Stimulated activated CD8-positive, alpha-beta memory T cell treated with anti-CD3 and anti-CD28 coated beads, Interleukin-7, amount 100 ng/mL, for 4 hours (primary cell): ENCODE measurements at places on chromosomes 12 and 14.
A peak's percentile ranks its signal among the peaks of the same experiment; 100 is the strongest.

DNA sequence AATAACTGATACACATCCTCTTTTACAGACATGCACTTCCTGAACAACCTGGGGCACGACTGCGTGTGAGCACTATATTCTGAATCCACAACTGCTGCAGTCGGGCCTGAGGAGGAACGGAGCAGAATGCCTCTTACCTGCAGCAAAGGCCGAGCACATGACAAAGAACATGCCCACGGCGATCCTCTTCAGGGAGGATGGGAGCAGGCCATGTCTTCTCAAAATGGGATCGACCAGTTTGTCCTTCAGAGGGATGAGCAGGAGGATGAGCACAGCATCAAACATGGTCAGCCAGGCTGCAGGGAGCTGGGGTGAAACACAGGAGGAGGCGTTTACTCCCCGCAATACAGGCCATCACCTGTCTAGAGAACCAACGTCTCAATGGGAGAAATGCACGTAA is 15.1 kb downstream of the SLC15A4 start:
- no peak for DNase-seq

DNA sequence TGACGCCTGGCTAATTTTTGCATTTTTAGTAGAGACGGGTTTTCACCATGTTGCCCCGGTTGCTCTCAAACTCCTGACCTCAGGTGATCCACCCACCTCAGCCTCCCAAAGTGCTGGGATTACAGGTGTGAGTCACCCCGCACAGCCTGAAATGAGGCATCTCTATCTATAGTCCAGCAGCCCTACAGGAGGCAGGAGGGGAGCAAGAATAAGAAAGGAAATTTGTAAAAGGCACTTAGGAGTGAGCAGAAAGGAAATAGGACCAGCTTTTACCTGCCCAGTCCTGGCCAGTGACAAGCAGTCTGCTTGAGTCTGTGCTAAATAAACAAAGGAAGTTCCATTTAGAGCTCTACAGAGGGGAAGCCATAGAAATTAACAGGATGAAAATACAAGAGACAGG is 15.0 kb upstream of the PSMA6 start:
- no peak for DNase-seq

DNA sequence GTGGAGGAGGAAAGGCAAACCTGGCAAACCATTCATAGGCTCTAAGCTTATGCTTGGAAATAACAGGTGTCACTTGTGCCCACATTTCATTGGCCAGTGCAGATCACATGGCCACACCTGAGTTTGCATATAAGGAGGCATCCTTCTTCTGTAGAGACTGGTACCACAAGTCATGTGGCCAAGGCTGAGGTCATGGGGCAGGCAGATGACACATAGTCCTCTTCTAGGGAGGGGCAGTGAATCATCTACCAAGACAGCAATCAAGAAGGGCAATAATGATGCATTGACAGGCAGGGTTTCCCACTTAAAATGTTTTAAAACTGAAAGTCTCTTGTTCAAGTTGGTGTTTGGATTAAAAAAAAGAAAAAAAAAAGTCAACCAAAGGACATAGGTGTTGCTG is 77.3 kb downstream of the DAAM1 start:
- peak; percentile 4 for DNase-seq

DNA sequence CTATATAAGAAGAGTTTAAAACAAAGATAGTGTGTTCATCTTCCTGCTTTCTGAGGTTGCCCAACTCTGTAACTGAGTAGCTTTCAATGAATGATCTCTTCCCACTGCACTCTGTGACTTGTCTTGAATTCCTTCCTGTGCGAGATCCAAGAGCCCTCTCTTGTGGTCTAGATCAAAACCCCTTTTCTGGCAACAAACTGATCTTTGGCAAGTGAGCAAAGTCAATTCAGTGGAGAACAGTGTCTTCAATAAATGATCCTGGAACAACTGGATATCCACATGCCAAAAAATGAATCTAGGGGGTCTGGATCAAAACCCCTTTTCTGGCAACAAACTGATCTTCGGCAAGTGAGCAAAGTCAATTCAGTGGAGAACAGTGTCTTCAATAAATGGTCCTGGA is 8.5 kb downstream of the CFAP54 start:
- DNase-seq, result no peak

DNA sequence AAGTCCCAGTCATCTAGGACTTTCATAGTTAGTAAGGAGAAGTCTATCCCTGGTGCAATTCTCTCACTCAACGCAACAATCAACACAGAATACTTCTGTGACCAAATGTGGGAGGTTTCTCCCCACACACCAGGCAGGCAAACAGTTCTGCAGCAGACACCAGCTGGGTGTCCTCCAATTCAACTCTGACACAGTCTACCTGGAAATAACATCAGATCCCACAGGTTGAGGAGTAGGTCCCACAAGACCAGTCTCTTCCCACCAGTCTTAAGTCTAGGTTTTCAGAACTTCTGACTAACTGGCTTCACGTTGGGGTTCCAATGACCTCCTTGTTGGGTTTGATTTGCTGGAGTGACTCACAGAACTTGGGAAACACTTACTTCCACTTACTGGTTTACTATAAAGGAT is 14.8 kb downstream of the ACOT6 start:
- no peak for DNase-seq

DNA sequence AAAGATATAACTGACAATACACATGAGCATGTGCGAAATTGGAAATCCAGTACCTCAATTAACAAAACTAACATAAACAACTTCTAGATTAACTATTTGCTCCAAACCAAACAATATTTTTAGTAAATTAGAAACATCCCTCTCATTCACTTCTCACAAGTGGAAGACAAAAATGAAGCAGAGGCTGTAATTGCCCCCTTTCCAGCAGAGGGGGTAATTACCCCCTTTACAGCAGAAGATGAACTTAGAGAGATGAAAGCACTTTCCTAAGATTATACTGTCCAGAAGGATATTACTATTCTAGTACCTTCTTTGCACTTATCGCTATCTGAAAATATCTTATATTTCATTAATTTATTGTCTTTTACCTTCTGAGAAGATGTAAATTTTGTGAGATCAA is 1025.2 kb downstream of the FSCB start:
- DNase-seq, result no peak

DNA sequence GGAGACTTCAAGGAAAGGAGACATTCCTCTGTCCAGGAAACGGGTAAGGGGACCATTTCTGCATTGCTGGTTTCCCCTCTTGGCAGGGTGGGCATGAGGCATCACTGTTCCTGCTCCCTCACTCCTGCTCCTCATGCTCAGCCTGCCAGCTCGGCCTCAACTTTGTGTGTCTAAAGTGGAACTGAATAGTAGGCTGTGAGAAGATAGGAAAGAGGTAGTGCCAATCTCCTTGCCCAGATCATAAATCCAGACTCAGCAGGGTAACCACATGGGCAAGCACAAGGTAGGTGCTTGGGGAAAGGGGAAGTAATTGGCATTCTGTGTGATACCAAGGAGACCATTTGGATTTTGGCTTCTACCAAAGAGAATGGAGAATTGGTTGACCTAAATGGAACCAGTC is 2.6 kb downstream of the LTB4R start:
- no peak for DNase-seq

DNA sequence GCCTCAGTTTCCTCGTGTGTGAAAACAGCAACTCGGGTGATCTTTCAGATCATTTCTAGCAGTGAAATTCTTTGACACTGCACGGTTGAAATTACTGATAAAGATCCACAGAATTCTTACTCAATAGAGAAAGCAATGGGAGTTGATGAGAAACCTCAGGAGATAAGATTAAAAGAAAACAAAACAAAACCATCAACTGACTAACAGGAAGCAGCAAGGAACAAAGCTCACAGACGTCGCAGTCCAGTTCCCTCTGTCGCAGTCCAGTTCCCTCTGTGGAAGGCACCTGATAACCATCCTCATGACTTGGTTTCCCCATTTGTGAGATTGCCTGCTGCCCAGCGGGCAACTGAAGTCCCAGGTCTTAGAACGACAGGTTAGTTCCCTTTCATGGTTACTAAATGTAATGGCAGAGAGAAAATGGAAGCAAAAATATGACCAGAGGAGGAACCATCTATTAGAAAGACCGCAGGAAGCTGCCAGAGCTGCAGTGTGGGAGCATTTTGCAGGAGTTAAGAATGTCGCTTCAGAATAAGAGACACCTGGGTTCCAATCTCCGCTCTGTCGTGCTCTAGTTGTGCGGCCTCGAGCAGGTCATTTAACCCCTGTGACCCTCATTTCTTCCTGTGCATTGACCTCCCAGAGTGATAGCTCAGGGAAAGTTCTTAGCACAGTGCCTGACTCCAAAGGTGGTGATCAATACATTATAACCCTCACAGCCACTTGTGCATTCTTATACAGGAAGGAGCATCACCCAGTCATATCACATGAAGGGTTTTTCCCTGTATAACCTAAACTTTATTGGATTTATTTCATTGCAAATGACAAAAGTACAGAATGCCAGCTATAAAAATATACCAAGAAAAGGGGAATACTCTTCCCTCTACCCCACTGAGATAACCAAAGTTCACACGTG is 5.1 kb upstream of the MED13L start:
- DNase-seq, result no peak

GRCh38 chr12:22527999-22528398 is 16.3 kb downstream of the C2CD5 start:
- DNase-seq, result no peak

GRCh38 chr12:39846971-39847650 is 227.5 kb upstream of the ABCD2 start:
- DNase-seq, result no peak

DNA sequence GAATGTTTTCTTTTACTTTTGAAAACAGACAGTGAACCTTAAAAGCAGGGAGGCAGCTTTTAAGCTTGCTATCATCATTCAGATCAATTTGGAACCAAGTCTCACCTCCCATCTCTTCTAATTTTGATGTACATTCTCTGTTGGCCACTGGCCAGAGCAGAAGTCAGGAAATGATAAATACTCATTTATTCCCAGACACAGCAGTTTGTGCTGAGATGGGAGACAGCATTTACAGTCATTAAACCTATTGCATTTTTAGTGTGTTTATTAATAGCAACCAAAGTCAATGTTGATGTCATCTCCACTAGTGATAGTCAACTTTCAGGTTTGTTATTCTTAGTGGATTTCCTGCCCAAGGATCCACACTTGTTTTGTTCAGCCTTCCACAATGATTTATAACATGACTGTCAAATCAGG is 320.0 kb upstream of the ATP2B1 start:
- DNase-seq, result no peak

- no peak for DNase-seq
These were observed 10.9 kb downstream of the CLEC7A start for GRCh38 chr12:10119066-10119465.

- DNase-seq, result no peak
These were observed 20.2 kb downstream of the TMX1 start for GRCh38 chr14:51260225-51260624.

- DNase-seq, result no peak
These were observed 19.1 kb downstream of the ANG start for GRCh38 chr14:20707622-20708021.

- no peak for DNase-seq
These were observed 190.3 kb downstream of the KIF21A start for GRCh38 chr12:39252628-39253027.

GRCh38 chr12:42039176-42039575 is 105.5 kb downstream of the GXYLT1 start:
- DNase-seq, result no peak

DNA sequence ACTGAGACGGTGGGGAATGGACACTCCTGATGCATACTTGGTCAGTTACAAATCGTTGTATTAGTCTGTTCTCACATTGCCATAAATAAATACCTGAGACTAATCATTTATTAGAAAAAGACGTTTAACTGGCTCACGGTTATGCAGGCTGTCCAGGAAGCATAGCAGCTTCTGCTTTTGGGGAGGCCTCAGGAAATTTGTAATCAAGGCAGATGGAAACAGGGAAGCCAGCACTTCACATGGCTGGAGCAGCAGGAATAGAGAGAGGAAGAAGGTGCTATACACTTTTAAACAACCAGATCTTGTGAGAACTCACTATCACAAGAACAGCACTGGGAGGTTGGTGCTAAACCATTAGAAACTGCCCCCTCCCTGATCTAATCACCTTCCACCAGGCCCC is 418.2 kb downstream of the FLRT2 start:
- DNase-seq, result no peak

DNA sequence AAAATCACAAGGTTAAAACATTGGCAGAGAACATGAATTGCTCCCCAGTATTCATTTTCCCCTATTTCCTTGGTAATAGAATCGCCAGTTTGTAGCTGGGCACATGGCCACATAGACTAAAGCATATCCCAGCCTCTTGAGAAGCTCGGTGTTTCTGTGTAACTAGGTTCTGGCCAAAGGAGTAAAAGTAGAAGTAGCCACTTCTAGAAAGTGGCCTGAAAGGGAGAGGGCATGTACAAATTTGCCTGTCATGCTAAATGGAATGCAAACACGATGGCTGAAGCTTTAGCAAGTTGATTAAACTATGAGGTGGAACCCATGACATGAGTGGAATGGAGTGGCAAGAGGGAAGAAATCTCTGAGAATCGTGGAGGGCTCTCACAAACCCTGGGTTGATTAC is 173.7 kb upstream of the EGLN3 start:
- DNase-seq, result no peak

GRCh38 chr12:96044017-96044942 is 8.9 kb upstream of the LTA4H start:
- DNase-seq, result no peak

DNA sequence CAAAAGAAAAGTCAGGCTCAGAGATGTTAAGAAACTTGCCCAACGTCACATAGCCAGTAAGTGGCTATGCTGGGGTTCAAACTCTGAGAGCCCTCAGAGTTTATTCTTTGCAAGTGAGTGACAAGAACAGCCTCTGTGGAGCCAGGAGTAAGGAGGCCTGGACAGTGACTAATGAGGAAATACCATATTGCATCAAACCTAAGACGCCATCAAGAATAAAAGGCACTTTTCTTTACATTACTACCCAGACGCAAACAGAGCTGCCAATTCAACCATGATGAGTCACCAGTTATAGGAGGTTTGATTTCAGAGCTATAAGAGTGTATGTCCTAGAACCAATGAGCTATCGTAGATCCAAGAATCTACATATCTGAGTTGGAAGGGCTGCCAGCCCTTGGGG is 9.4 kb downstream of the TNFRSF1A start:
- no peak for DNase-seq

DNA sequence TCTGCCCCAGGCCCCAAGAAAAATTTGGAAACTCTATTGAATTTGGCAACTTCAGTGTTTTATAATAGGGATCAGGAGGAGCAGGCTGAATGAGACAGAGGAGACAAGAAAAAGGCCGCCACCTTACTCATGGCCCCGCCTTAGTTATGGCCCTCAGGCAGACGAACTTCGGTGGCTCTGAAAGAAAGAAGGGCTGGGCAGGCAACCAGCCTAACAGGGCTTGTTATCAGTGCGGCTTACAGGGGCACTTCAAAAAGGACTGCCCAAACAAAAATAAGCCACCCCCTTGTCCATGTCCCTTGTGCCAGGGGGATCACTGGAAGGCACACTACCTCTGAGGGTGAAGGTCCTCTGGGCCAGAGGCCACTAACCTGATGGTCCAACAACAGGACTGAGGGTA is 146.3 kb upstream of the ATF7IP start:
- no peak for DNase-seq

- DNase-seq, result no peak
These were observed 27.7 kb downstream of the RASSF8 start for GRCh38 chr12:25986180-25986579.

GRCh38 chr12:64749461-64750200 is 9.6 kb downstream of the GNS start:
- no peak for DNase-seq

GRCh38 chr12:54628186-54628846 is 6.4 kb downstream of the LACRT start:
- DNase-seq, result no peak

GRCh38 chr12:47741340-47741703 is 16.0 kb upstream of the ENDOU start:
- DNase-seq, result peak; percentile 30
